DND-41 (cell line): ENCODE measurements at places on chromosomes 7 and 10.

DNA sequence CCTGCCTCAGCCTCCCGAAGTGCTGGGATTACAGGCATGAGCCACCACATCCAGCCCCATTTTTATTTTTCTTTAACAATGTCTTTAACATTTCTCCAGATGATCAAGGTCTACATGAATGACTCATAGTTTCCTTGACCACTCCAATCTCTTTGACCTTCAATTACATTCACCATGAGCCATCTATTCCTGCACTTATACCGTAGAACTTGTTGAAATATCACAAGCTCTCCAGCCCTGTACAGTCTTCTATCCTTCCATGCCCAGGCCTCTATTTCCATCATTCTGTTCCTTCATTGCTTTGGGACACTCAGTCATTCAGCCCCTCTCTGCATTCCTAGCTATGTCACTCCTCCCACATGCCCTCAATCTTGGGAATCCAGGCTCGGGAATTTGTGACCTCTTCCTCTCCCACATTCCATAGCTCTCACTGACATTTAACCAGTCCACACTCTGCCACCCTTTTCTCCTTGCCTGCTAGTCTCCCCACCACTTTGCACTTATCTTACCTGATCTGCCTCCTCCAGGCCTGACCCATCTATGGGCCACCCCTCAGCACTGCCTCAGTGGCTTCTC is 151.8 kb upstream of the STK17A start:
- no peak for DNase-seq

DNA sequence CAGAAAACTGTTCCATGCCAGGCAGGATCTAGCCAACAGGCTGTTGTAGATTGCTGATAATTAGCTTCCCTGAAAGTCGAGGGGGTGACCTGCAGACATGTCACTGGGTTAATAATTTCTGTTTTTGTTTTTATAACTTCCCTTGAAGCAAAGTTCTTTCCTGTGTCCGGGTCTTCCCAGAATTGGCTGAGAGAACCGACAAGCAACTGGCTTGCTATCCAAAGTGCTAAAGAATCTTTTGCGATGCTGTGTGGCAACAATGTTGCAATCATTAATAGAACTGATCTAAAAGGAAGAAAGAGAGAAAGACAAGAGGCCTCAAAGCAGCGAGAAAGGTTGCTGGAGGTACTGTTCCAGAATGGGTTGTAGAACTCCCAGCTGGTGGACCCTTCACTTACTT is 132.1 kb upstream of the DPP6 start:
- no peak for DNase-seq

DNA sequence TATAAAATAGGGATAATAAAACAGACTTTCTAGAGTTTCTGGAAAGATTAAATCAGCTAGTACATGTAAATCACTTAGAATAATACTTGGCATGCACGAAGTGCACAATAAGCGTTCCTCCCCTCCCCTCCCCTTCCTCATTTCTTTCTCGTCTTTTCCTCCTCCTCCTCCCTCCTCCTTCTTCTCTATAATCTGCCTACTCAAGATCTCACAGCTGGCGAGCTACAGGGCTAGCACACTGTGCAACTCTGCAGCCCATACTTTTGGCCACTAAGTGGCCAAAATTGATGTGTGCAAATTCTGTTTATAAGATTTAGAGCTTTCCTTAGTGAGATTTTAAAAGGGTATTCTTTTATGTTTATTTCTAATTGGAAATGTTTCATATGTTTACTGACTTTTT is 565.3 kb downstream of the PHTF2 start:
- no peak for DNase-seq

DNA sequence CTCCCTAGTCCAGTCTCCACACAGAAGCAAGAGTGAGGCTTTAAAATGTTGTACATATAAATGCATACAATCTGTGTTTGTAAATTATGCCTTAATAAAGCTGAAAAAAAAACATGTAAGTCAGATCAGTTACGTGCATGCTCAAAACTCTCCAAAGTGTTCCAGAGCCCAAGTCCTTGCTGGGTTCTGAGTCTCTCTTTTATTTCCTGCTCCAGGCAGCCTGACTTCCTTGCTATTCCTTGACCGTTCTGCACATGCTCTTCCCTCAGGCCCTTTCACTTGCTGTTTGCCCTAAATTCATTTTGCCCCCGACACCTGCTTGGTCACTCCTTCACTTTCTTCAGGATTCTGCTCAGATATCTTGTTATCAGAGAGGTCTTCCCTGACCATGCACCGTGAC is 770.1 kb downstream of the PHTF2 start:
- no peak for DNase-seq

GRCh38 chr10:92268748-92269147 is 22.1 kb downstream of the CPEB3 start:
- DNase-seq = no peak

GRCh38 chr10:5930272-5930671 is 40.2 kb downstream of the FBH1 start:
- no peak for DNase-seq

- DNase-seq = no peak
Measured at GRCh38 chr10:86321568-86321967, 45.0 kb downstream of the GRID1 start.

DNA sequence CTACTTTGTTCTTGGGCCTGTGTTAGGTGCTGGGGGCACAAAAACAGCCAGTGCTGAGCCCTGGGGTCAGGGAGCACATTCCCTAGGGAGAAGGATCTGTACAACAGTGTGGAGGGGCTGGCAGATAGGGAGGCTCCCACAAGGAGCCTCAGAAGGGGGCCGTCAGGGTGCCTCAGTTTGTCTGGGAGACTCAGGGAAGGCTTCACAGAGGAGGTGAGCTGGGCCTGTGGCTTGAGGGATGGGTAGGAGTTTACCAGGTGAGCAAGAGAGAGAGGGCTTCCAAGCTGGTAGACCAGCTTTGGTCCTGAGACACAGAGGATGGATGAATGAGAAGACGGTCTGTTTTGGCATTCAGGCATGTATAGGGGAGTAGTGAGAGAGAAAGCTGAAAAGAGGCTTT is 52.1 kb downstream of the CAMK1D start:
- DNase-seq = no peak

DNA sequence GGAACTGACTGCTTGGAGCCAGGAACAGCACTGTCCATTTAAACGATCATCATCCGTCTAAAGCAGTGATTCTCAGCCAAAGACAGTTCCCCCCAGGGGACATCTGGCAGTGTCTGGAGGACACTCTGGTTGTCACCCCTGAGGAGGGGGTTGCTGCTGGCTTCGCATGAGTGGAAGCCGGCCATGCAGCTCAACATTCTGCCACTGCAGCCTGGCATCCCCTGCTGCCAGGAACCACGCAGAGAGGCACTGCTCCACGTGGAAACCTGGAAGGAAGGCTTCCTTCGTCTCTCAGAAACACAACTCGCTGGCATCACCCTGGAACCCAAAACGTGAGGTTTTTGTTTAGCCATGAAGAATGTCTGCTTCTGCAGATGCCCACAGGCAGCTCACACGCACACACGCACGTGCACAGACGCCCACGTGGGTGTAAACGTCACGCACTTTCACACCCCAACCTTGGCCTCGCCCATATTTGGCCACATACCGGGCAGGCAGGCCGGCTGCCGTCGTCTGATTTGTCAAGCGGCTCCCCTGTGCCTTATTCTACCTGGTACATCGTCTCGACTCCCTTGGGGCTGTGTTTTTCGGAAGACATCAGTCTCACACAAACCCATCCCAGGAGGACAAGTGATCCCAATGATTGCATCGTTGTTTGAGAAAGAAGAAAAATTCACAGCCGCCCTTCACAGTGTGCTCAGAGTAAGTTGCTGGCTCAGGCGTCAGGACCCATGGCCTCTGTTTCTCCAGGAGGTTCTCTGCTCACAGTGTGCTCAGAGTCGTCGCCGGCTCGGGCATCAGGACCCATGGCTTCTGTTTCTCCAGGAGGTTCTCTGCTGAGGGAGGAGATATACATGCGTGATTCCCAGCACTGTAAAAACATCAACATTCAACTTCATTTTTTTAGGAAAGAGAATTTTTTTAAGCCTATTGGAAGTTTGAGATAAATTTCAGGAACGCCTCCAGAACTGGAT is 127.2 kb upstream of the PPP2R2D start:
- no peak for DNase-seq

DNA sequence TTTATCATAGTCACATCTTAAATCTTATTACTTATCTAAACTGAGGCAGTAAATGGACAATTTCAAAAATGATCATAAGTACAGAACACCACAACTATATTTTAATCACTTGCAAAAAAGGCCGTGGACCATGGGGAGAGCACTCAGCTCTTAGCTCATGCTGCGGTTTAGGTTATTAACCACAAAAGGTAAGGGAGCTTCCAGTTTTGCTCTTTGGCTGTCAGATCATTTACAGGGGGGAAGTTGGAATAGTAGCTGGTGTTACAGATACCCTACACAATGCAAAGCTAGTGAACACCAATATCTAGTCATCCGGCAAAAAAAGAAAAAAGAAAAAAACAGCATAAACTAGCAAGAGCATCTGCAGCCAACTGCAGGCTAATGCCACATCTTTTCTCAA is 147.0 kb downstream of the BBS9 start:
- peak; percentile 22 for DNase-seq

DNA sequence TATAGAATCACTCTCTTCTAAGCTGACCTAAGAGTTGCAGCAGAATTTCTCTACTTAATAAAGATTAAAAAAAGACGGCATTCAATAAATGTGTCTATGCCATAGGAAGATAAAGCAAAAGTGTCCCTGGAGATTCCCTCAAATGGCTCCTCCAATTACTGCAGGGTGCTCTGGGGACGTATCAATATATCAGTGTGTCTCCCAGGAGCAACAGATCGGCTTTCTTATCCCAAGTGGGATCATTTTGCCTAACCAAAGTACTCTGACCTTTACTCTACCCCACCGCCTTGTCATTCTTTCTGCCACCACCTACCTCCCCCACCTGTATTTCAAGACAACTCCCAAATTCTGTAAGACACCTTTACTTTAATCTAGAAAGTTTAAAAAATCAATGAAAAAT is 202.0 kb upstream of the SEMA3C start:
- DNase-seq = no peak

DNA sequence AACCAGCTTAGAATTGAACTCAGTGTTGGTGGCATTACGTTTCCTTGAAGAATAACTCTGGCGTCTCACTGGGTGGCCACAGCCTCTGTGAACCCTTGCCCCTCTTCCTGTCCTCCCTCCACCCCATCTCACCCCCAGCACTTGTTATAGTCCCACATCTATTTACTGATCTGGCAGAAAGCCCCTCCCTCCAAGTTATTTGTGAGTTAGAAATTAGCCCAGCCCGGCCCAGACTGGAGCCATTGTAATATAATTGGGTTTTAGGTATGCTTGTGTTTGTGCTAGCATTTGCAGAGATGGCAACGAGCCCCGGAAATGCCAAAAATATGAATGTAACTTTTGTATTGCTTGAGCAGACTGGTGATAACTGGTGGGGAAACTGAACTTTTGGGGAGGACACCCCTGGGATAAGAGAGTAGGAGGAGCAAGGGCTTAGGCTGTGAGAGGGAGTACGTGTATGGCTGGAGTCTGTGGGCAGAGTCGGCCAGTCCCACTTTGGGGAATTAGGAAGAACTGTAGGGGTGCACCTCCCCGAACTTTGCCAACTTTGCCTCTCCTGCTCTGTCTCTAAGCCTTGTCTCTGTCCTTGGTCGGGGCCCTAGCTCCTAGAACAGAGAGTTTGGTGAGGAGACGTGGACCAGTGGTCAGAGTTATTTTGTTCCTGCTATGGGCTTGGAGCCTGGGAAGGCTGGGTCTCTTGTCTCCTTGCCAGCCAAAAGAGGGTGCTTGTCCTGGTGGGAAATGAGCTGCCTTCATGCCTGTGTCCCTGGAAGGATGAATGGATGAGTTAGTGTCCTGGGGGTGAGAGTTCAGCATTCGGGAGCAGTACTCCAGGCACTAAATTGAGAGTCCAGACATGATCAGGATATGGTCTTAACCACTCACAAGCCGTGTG is 19.3 kb upstream of the TRIM8 start:
- no peak for DNase-seq

DNA sequence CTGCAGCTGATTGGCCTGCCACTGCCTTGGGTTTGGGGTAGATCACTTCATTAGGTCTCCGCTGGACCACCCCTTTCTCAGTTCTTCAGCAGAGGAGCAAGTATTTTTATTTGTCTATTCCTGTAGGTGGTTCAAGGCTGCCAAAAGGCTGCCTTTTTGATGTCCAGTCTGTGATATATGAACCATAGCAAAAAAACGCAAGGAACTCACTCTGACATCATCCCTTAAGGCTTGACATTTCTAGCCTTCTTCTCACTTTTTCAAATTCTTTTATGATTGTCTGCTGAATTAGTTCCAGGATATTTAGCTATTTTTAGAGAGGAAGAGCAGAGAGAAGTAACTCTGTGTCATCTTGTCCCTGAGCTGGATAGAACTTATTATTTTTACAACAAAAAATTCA is 269.2 kb downstream of the BAMBI start:
- DNase-seq = no peak

DNA sequence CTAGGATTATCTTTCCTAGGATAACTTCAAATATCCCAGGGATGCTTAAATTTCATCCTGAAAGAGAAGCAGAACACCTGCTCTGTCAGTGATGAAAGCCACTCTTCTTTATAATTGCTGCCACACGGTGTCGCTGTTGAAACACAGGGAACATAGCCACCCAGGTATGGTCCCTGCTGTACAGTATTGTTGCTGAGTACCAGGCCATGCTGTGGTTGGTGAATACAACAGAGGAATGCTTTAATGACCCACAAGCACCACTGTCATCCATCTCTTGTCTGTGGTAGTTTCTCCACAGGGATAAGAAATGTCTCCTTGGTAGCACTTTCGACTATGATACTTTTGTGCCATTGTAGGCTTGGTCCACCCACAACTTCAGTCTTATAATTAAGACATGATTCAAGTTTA is 70.6 kb upstream of the STARD3NL start:
- DNase-seq = peak; percentile 72

DNA sequence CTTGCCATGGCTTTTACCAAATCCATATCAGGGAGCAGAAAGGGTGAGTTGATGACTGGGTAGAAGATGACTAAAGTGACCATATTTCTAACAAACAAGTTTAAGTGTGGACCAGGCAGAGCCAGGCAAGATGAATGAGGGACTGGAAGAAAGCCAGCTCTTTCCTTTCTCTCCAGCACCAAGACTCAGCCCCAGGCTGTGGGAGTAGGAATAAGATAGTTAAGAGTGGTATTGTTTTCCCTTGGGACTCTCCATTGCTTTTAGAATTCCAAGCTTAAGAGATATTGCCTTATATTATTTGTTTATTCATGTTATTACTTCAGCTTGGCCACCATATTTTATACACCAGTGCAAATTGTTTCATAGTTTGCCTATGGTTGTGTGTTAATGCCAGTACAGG is 28.8 kb upstream of the TSPAN33 start:
- DNase-seq = no peak

DNA sequence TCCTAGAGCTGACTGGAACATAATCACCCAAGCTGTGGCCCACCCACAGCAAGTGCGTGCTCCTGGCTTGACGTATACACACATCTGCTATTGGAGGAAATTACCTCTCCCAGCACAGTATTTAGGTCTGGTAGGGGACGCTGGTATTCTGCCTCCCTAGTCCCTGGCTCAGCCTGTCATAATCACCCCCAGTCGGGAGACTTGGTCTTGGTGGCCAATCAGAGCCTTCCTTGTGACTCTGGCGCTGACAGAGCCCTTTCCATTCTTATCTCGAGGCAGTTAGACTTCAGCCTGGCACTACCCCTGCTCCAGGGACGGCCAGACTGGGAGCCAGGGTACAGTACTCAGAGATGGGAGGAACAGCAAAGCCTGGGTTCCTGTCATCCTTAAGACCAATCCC is 14.3 kb upstream of the PRKAG2 start:
- DNase-seq = no peak
